ENCODE measurements at places on chromosomes 2 and 18. TPM values are rescaled to one million over a fixed set of nuclear protein-coding genes. Genes with fewer than 3 reads are reported as not detected.

The PDCD1 gene
- not detected for total RNA-seq

The RNF125 gene
- total RNA-seq: 2.3 TPM

The SCYGR4 gene
- not detected for total RNA-seq

The MAB21L4 gene
- total RNA-seq: not detected

The FHL2 gene
- total RNA-seq: 58.8 TPM

The CDK15 gene
- 4.7 TPM for total RNA-seq

The RAB31 gene
- 37.9 TPM for total RNA-seq

The TYMS gene
- 20.9 TPM for total RNA-seq

The CASP8 gene
- total RNA-seq: 18.4 TPM

The REG3G gene
- total RNA-seq: not detected

The TRABD2A gene
- total RNA-seq: 22.4 TPM

The G6PC2 gene
- total RNA-seq: not detected

The GALNT3 gene
- total RNA-seq: 0.20 TPM

The PLGLB1 gene
- 1.2 TPM for total RNA-seq

The CKAP2L gene
- total RNA-seq: 16.8 TPM

The LYPD6B gene
- total RNA-seq: not detected

The CTLA4 gene
- not detected for total RNA-seq

The FOSL2 gene
- total RNA-seq: 39.7 TPM

The ADRA2B gene
- total RNA-seq: not detected

The ZBTB7C gene
- under 0.01 TPM for total RNA-seq

The CYP27C1 gene
- total RNA-seq: not detected

The B4GALT6 gene
- total RNA-seq: 3.7 TPM

The LYG1 gene
- total RNA-seq: 0.20 TPM

The NMUR1 gene
- total RNA-seq: not detected

The MC2R gene
- total RNA-seq: not detected

The TXNDC2 gene
- under 0.01 TPM for total RNA-seq

The MARCO gene
- under 0.01 TPM for total RNA-seq

The ASB18 gene
- total RNA-seq: not detected

The ALPP gene
- not detected for total RNA-seq
